ENCODE measurements at places on chromosomes 1 and 21.

DNA sequence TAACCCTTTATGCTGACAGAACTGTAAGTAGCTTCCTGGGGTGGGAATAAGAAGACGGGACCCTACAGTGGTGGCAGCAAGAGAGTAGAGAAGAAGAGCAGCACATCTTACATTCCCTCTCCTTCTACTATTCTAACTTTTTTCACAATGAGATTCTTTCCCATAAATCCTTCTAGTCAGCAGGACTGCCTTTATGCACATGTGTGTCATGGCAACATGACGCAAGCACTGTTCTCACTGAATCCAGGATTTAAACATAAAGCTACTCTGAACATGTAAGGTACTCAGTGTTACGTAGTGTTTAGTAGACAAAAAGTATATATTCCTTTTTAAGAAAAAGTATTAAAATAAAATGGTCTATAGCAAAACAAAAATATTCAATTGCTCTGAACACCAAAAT lies 309.7 kb upstream of the LYPLAL1 start:
- no peak for DNase-seq

GRCh38 chr1:204286315-204286714 lies 72.5 kb upstream of the GOLT1A start:
- no peak for DNase-seq

- DNase-seq: no peak
Measured at GRCh38 chr1:65478379-65479026, 58.0 kb downstream of the LEPR start.

GRCh38 chr21:39016740-39017315 lies 166.4 kb downstream of the PSMG1 start:
- DNase-seq: no peak

- DNase-seq: peak; percentile 41
Measured at GRCh38 chr1:234322979-234323378, 50.3 kb upstream of the COA6 start.

DNA sequence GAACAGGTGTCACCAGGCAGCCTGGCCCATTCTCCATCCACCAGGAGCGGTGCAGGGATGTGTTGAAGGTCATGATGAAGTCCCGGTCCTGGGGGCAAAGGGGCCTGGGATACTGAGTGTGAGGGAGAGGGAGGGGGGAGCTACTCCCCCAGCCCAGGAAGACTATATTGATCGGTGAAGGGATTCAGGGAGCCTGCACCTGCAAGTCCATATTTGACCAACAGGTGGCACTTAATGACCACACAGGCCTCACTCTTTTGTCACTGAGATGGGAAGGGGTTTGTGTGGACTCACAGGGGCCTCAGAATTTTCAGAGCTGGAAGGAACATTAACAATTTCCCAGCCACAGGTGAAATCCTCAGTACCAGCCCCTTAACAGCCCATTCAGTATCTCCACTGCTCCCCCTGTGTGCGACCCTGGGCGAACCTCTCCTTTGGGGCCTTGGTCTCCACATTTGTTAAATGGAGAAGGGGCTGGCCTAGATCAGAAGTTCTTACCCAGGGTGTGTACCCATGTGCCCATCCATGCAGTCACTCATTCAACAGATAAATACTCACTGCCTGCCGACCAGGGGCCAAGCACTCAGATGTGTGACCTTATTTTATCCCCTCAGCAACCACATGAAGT lies 55.6 kb downstream of the NKAIN1 start:
- peak; percentile 66 for DNase-seq

DNA sequence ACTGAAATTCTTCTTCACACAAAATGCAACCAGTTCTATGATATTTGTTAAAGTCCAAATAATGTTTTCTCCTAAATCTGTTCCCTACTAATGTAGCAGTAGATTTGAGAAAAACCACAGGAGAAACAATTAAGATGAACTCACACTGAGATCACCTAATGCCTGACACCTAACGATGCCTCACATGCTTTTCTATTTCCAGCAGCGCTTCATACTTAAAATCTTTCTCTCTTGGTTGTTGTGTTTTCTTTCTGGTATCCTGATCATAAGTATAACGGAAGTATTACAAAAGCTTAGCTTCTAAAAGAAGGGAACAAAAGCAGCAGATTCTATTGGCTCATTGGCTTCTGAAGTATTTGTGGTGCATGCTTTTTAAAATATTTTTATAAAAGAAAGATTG lies 267.2 kb upstream of the SGIP1 start:
- DNase-seq: no peak

DNA sequence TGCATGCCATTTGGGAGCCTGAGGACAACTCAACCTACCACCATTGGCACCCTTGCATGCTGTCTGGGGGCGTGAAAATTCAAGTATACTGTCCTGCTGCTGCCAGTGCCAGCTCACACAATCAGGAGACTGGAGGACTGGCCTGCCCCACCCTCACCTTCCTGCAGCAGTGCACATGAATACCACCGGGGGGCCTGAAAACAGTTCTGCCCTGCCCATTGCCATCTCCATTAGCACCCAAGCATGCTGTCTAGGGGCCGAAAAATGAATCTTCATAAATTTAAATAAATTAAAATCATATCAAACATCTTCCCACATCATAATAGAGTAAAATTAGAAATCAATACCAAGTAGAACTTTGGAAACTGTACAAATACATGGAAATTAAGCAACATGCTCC lies 322.1 kb upstream of the TMPRSS15 start:
- peak; percentile 47 for DNase-seq

DNA sequence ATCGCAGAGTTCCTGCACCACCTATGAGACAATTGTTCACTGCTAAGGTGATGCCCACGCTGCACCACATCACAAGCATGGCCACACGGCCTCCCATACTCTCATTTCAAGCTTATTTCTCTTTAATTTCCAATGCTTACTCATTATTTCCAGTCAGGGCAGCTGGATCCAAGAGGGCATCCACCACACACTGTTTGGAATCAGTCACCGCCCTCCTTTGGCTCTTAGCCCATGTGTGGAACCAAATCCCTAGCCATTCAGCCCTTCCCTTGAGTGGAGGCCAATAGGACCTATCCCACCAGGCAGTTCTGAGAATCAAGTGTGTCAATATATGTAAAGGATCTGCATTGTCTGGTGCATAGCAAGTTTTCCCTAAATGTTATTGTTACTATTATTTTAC lies 26.3 kb upstream of the PALMD start:
- no peak for DNase-seq

- DNase-seq: no peak
Measured at GRCh38 chr1:242828828-242829227, 304.3 kb upstream of the PLD5 start.

DNA sequence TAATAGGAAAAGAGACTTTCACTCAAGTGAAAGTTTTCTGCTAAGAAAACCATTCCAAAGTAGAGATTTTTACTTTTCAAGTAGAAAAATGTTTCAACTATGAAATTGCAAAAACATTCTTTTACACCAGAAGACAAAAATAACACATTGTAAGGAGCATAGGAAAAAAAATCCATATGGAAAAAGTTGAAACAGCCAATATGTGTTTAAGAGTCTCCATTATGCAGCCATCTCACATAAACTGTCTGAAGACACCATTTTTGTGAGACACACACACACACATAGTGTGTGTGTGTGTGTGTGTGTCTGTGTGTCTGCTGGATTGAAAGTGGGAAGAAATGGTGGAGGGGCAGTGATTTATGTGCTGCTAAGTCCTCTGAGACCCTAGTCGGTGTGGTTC lies 162.1 kb downstream of the HHAT start:
- DNase-seq: no peak

- no peak for DNase-seq
Measured at GRCh38 chr1:162333991-162334390, 42.7 kb downstream of the SPATA46 start.

GRCh38 chr1:230711245-230711644 lies 2.7 kb downstream of the AGT start:
- no peak for DNase-seq

- no peak for DNase-seq
Measured at GRCh38 chr1:113701429-113701828, 57.9 kb downstream of the PHTF1 start.

DNA sequence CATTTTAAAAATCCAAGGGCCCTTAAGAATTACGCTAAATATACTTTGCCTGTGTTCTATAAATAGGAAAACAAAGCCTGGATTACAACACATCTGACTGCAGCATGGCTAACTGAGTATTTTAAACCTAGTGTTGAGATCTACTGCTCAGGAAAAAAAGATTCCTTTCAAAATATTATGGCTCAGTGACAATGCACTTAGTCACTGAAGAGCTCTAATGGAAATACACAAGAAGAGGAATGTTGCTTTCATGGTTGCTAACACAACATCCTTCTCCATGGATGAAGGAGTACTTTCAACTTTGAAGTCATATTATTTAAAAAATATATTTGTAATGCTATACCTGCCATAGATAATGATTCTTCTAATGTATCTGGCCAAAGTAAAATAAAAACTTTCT lies 248.3 kb upstream of the NEGR1 start:
- DNase-seq: peak; percentile 39

- no peak for DNase-seq
Measured at GRCh38 chr1:147079400-147080005, 92.8 kb downstream of the PRKAB2 start.

DNA sequence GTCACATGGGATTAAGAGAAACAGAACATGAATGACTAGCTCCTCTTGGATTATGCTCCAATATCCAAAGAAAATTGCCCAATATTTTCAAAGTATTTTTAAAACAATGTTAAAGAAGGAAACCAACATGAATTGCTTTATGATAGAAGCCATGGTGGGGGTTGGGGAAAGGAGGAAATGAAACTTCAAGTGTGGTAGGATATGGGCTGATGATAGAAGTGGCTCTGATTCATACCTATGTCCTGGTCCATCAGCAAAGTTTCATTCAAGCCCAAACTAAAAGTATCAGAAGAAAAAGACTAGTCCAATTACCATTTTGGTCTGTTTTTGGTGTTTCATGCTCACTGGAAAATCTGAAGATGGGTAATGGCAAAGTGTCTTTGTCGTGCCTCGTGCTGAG lies 104.2 kb upstream of the PROX1 start:
- no peak for DNase-seq

GRCh38 chr1:206577626-206578025 lies 34.6 kb downstream of the EIF2D start:
- DNase-seq: no peak

DNA sequence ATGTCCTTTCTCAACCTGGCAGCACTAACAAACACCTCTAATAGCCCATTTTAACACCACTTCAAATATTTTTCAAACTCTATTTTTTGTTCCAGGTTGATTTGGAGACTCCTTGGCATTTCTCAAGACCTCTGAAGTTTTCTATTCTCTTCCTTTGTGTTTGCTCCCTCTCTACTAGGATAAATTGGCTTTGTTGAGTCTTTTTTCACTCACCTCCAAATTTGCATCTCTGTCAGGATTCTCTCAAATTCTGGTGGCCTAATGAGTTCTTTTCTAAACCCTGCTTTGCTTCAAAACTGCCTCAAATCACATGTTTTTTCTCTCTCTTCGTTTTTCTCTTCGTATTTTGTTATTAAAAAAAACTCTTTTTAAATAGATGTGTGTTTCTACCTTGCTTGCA lies 582.2 kb upstream of the ADGRL4 start:
- DNase-seq: no peak

- DNase-seq: peak; percentile 31
Measured at GRCh38 chr1:41313661-41314131, 47.5 kb upstream of the FOXO6 start.

- DNase-seq: no peak
Measured at GRCh38 chr1:17158961-17159360, 39.7 kb upstream of the PADI2 start.

- DNase-seq: peak; percentile 36
Measured at GRCh38 chr1:198934901-198935305, 296.1 kb downstream of the PTPRC start.

GRCh38 chr1:93344886-93345632 lies 648 bp upstream of the DR1 start:
- peak; percentile 35 for DNase-seq

GRCh38 chr1:29179641-29180184 lies 2.0 kb downstream of the SRSF4 start:
- no peak for DNase-seq

- no peak for DNase-seq
Measured at GRCh38 chr1:7586031-7586941, 184.8 kb upstream of the VAMP3 start.

- DNase-seq: peak; percentile 32
Measured at GRCh38 chr21:17673261-17674020, 60.7 kb upstream of the BTG3 start.

DNA sequence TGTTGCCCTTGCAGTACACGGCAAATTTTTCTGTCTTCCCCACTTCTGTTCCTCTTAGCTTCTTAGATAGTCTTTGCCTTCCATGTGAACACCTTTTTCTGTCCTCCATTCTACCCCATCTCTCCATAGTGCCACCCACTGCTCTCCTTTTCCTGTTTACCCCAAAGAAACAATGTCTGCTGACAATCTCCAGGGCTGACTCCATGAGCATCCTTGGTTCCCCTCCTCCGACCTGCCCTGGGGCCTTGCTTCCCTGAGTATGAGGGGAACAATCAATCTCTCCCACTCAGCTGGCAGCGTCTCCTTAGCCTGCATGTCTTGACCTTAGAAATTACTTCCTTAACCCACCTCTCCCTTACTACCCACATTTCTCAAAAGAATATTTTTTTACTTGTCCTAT lies 12.3 kb upstream of the MYBPHL start:
- DNase-seq: no peak

DNA sequence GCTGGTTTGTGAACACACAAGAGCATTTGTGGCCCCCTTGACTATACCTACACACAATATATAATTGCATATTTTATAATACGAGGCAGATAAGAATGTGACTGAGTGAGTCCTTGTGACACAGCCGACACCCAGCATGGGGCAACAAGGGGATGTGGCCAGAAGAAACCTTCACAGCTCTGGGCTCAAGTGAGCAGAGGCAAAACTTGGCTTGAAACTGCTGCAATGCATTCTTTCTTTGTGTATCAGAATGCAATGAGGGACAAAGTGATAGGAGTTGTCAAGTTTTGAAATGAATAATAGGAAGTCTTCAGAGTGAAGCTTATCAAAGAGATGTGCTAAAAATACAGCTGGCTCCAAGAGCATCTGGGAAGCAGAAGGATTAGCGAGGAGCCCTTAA lies 124.0 kb upstream of the C8B start:
- no peak for DNase-seq

DNA sequence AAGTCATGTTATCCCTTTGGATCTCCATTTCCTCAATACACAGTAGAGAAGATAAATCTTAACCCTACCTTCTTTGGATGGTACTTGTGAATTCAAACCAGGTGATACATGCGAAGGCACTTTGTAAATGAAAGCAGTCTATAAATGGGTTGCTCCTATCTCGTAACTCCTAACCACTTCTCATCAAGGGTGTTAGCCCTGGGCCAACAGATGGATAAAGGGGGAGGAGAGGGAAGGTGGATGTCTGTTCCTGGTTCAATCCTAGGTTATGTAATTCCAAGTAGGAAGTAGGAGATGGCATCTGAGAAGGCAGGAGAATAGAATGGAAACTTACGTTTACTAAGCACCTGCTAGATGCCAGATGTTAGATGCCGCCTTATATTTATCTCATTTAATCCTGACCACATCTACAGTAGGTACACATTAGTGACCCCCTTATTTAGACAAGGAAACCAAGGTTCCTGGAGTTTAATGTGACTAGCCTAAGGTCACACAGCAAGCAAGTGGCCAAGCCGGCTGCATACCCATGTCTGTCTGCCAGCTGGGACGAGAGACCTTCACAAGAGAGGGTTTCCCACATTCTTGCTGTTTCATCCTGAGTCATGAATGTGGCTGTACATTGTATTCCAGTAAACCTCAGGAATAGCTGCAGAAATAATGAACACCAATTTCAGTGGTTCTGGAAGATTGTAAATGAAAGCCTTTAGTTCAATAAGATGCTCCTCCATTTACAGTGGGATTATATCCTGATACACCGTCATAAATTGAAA lies 47.7 kb downstream of the ELAVL4 start:
- DNase-seq: peak; percentile 35
